ENCODE measurements at places on chromosomes 12 and 14.
A peak's percentile ranks its signal among the peaks of the same experiment; 100 is the strongest.

GRCh38 chr12:77924703-77925102 is 94.0 kb downstream of the NAV3 start:
- no peak for DNase-seq

- DNase-seq: no peak
Observed at GRCh38 chr12:55757701-55758100, 14.8 kb downstream of the GDF11 start.

GRCh38 chr12:104746467-104747088 is 211.5 kb downstream of the SLC41A2 start:
- DNase-seq: no peak

DNA sequence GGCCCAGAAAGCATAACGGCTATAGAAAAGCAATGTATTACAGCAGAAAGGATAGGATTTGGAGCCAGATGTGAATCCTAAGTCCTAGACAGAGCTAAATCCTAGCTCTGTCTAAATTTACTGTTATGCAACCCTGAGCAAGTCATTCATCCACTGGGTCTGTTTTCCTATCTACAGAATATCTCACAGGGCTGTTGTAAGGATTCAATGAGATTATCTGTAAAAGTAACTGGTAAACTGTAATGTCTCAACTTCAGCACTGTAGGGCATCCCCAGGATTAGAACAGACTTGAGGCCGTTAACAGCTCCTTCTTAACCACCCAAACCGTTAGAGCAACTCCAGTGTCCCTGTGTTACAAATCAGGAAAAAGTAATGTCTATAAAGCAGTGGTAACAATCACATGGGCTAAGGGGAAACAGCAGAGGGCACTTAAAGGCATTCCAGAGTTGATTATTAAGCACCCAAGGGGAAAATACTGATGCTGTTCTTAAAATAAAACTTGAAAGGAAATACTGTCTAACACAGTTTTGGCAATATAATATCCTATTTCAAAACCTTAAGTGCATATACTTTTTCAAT is 10.1 kb downstream of the GMFB start:
- DNase-seq: no peak

- no peak for DNase-seq
Observed at GRCh38 chr12:84964048-84964447, 51.4 kb upstream of the SLC6A15 start.

- DNase-seq: no peak
Observed at GRCh38 chr12:131351319-131352028, 359.4 kb upstream of the SFSWAP start.

DNA sequence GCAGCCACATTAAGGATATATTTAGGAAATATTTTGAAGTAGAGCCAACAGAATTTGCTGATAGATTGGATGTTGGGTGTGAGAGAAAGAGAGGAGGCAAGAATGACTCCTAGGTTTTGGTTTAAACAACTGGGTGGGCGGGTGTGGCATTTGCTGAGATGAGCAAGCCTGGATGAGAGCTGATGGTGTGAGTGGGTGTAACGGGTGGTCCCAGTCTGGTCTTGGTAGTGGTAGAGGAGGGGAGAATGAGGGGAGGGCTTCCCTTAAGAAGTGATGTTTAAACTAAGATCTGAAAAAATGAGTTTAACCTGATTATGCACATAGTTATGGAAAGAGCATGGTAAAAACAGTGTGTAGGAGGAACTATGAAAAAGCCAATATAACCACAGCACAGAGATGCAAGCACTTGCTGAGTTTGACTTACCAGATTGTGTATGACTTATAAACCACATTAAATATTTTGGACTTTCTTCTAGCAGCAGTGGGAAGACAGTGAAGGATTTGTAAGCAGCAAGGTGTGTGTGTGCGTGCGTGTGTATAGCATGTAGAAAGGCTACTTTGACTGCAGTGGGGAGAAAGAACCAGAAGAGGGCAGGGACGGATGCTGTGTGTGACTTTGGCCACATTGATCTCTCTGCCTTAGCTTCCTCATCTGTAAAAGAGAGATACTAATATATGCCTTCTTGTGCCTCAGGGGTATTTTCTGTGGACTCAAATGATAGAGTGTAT is 139.7 kb downstream of the PRIMA1 start:
- DNase-seq: no peak

DNA sequence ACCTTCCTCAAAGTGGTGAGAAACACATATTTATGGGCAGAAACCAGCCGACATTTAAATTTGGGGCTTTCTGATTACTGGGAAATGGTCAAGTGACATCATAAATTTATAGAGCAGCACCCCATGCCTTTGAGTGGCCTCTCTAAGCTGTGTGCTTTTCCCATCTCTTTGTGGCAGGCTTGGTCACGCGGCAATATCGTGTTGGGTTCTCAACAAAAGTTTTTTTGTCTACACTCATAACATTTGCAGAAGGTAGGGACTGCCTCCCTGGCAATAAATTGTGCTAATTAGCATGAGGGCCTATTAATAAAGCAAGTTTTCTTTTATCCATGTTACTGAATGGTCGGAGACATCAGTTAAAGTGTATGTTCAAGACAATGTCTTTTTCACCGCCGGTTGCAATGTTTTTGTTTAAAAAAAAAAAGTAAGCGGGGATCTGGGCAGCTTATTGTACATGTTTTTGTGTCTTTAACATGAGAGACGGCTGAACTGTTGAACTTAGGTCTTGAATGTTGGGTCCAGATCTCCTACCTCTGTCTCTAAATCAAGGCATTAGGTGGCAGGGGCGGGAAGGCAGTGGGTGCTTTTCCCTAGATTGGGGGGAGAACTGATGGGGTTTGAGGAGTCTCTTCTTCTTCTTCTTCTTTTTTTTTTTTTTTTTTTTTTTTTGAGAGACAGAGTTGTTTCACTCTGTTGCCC is 193.3 kb downstream of the PHETA1 start:
- DNase-seq: no peak

DNA sequence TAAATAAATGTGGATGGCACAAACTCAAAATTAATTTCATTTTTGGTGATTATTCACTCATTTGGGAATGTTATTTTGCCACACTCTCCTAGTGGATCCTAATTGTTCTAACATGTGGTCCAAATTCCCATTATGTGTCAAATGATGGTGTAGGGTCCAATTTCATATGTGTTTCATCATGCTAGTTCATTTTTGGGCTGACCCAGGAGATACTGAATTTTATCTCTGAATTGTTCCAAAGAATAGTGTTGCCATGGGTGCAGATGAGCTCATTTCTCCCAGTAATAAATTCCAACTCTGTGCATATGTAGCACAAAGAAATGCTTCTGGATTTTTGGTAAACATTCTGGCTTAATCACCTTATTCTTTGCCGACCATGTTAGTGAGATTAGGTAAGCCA is 23.5 kb upstream of the SEL1L start:
- no peak for DNase-seq

DNA sequence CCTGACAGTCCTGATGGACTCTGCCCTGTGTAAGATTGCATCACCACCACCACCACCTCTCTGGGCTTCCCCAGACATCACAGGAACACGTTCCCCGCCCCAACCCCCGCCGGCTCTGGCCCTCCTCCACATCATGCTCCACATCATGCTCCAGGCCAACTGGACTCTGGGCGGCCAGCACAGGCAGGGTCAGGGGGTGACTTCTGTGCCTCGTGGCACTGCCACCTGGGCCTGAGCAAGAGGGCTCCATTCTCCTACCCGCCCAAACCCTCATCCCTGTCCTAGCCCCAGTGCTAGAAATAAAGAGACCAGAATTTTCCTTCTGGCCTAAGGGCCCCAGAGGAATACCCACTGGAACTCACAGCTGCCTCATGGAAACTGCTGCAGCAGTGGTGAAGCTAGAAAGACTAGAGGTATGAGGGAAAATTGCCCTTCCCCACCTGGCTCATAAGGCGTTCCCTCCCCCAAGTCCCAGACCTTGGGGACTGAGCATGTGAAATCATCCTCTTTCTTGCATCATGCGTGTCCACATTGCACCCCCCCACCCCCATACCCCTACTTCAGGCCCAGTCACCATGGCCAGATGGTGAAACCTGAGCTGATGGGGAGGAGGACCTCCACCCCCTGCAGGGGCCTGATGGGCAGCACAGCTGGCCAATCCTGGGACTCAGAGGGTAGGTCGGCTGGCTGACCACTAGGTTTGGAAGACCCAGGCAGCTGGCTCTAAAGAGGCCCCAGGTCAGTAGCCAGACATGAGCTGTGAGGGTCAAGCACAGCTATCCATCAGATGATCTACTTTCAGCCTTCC is at the start of gene INHBE:
INHBE (plus strand) TSS at position 742 of the 808 bp plus-strand sequence. CDS start 230 bp downstream, outside the sequence.
- peak; percentile 82 for DNase-seq

DNA sequence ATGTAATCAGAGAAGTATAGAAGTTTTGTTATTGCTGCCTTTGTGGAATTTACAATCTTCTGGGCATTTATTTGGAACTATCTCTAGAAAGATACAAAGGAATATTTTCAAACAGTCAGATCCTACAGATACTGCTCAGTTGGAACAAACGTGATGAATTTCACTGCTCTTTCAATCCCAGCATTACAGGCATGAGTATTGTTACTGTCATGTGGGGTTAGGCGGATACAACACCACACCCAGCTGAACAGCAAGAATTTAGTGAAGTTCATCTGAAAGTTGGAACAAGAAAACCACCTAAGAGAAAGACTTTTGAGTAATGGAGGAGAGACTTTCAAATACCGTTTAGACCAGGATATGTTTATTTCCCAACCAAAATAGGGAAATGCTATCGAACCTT is 123.3 kb upstream of the PLXNC1 start:
- no peak for DNase-seq

- DNase-seq: no peak
Observed at GRCh38 chr12:76266797-76267196, 81.4 kb downstream of the BBS10 start.

GRCh38 chr12:6370994-6371754 is 4.2 kb downstream of the SCNN1A start:
- DNase-seq: peak; percentile 83

DNA sequence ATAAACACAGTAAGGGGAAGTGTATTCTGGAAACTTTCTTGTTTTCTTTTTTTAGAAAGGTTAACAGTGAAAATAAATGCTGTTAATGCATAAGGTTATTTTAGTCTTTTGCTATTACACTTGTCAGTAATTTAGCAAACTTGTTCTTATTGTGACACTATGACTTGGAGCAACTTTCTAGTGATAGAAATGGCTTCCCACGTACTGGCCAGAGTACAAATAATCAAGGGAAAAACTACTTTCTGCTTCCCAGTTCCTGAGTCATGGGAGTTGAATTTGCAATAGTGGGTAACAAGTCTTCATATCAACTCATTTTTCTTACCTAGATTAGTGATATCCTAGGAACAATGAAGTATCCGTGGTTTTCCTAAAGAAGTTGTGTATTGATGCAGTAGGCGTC is 1072.3 kb downstream of the FLRT2 start:
- DNase-seq: no peak

DNA sequence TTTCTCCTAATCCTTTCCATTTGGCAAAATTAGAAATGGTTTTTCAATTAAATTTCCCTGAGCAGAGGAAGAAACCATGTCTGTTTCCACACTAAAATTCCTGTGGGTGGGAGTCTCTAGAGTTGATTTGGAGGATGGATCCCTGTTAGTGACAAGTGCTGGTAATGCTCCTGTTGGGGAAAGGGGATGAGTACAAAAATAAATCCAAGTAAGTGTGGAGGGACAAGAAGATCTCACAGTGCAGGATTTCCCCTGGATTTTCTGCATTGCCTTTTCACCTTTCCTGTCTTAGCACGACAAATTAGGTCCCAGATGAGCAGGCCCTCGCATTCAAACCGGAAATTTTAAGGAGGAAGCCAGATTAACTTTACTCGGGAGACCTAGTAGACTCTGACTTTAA is 107.5 kb downstream of the DAD1 start:
- no peak for DNase-seq

DNA sequence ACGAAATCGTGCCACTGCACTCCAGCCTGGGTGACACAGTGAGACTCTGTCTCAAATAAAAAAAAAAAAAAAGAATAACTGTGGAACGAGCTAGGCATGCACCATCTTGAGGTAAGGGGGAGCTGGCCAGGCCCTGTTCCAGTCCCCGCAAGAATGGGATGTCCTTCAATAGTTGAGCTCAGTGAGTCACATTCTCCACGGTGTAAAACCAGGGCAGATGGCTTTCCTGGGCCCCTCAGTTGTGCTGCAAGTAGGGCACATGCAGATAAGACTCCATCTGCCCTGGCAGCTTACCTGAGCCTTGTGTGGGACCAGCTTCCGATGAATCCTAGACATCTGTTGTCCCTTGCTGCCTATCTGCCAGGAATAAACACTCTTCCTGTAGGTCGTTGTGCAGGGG is 312.1 kb downstream of the VRK1 start:
- no peak for DNase-seq

DNA sequence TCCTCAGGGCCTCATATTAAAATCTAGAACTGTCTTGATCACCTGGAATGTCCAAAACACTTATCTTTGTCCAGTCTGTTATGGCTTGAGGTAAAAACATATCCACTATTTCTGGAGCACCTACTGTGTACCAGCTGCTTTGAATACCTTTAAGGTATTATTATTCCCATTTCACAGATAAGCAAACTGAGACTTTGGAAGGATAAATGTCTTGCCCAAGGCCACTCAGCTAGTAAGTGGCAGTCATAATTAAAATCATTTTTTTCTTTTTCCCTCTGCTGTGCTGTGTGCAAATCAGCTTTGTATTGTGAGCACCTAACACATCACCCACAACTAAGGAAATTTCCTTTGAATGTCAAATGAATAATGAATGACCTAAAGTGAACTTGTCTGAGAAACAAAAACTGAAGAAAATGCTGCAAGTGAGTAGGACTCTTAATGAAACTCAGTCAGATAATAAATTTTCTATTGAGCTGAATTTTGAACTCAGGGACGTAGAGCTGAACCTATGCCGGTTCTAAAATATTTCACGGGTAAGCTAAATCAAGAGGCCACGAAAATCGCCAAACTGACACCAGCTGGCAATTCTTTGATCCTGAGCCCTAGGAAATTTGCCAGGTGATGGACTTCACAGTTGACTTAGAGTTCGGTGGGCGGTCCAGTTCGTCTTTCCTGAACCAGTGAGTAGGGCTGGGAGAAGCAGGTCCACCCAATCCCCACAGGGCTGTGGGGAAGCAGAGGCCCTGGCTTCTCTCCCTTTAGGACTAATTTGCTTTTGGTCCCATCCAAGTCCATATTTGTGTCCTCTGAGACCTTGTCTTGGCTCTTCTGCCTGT is 159.7 kb upstream of the PWP1 start:
- DNase-seq: no peak

GRCh38 chr14:102554821-102555819 is 37.3 kb upstream of the RCOR1 start:
- no peak for DNase-seq

GRCh38 chr12:104695453-104696148 is 238.9 kb downstream of the CHST11 start:
- peak; percentile 94 for DNase-seq
